NCI-H1694 (cell line): ENCODE measurements at places on chromosomes 6 and 20.

DNA sequence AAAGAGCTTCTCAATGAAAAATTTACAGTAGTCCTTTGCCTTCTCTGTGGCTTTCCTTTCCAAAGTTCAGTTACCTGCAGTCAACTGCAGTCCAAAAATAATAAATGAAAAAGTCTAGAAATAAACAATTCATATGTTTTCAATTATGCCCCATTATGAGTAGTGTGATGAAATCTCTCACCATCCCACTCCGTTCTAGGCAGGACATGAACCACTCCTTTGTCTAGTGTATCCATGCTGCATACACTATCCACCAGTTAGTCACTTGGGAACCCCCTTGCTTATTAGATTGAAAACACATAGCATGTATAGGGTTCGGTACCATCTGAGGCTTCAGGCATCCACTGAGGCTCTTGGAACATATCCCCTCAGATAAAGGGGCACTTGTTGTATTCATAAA is 80.6 kb upstream of the EYA4 start:
- DNase-seq = no peak

DNA sequence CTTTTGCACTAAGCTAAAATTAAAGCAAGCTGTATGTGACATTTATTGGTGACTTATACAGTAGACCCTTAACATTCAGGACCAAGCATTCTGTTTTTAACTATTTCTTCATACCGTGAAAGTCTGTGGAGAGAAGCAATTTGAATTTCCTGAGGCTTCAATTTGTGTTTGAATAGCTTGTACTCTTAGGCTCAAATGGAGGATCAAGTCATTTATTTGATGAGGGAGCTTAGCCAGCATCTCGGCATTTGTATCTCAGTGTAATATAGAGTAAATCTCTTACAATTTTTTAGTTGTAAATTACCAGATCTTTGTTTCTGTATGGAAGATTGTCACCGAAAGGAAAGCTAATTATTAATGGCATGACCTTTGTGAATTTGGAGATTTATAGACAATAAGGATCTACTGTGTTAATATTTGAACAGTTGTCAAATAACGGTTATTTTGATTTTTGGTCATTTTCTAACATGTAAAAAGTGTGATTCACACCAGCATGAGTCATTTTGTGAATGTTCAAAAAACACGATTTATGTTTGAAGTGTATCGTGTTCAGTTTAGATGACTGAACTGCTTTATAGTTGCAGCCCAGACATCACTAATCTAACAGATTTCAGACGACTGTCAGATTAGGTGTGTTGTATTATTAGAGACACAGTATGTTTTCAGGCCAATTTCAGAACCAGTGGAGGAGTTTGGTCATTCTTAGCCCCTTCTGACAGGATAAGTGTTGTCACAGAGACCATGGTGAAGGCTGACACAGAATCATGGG is 332.9 kb downstream of the CDKAL1 start:
- DNase-seq = no peak

- no peak for DNase-seq
Observed at GRCh38 chr20:51597389-51598231, 55.1 kb upstream of the NFATC2 start.

- DNase-seq = no peak
Observed at GRCh38 chr6:158039571-158040050, 57.9 kb downstream of the SYNJ2 start.

- DNase-seq = no peak
Observed at GRCh38 chr6:129747588-129748112, 37.7 kb upstream of the ARHGAP18 start.

GRCh38 chr6:137541534-137542063 is 47.4 kb upstream of the OLIG3 start:
- DNase-seq = no peak

GRCh38 chr6:7672066-7673062 is 53.5 kb upstream of the BMP6 start:
- no peak for DNase-seq

GRCh38 chr6:105097288-105097687 is 82.5 kb downstream of the POPDC3 start:
- no peak for DNase-seq

- peak; percentile 67 for DNase-seq
Observed at GRCh38 chr20:18587665-18588573, at the start of gene DTD1. DTD1 (plus strand) TSS chr20:18588054; CDS start chr20:18588073, 19 bp downstream.

GRCh38 chr20:44746367-44747165 is 901 bp downstream of the KCNK15 start:
- DNase-seq = peak; percentile 49

DNA sequence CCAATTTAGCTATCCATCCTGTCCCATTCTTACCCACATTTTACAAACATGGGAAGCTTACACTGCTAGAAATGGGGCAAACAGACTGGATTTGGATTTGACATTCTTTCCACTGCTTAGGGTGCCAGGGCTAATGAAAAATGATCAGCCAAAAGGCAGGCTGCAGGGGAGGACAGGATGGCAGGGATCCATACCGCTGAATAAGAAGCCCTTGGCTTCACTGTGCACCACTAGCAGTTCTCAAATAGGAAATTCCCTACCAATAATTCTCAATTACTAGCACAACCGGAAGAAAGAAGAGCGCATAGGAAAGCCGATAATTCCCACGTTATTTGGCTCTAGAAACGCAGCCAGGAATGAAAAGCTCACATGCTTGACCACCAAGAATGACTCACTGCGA is 73.1 kb downstream of the NDUFAF5 start:
- no peak for DNase-seq

DNA sequence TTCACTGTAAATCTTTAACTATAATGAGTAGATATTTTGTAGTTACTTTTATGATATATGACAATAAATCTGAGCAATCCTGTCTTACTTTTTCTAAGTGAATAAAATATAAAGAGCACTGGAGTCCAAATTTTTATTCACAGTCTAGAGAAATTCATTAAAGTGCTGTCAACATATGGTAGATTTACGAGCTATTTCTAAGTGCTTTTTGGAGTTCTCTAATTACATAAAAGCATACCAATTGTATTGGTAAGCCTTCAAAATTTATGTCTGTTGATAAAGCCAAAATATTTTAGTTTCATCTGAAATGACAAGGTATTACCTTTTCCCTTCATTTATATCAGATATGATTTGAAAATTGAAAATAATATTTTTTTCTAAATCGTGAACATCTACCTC is 75.4 kb downstream of the MAN1A1 start:
- no peak for DNase-seq

DNA sequence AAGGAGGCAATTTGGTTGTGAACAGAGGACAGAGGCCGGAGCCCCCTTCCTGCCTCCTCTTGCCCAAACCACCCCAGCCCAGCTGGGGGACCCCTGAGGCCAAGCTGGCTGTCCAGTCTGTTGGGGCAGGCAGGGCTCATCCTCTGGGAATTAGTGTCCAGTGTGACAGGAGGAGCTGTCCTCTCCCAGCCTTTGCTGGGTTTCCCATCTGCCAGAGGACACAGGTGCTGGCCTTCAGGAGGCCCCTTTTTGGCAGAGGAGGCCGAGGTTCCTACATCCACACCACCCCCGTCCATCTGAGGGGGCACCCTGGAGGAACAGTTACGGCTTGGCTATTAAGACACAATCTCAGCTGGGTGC is 44.7 kb upstream of the MDGA1 start:
- DNase-seq = no peak

DNA sequence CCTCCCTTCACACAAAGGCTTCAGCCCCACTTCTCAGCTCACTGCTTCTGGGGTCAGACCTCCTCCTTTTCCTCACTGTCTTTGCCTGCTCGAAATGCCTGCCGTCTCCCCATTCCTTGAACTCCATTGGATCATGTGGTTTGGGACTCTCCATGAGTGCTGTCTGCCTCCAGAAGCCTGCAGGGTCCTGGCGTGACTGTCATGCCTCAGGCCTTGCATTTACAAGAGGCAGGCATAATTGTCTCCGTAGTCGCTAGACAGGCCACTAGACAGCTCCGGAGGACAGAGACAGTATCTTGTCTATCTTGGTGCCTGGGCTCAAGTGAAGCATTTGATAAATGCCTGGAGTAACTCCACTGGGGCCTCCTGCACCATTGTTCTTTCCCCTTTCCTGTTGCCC is 15.3 kb downstream of the PNLDC1 start:
- DNase-seq = no peak

DNA sequence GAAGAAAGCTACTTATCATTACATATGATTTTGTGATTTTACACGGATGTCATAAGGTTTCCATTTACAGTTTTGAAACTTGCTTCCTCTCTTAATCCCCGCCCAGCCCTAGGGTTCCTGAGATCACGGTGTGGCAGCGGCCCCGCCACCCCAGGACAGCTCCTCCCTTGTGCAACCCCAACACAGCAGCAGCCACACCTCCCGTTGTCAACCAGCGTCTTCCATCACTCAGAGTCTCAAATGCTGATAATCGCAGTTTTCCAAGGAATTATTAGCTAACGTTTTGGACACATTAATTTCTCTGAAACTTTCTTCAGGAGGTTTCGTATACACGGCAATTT is 204.8 kb downstream of the THBS2 start:
- DNase-seq = no peak

DNA sequence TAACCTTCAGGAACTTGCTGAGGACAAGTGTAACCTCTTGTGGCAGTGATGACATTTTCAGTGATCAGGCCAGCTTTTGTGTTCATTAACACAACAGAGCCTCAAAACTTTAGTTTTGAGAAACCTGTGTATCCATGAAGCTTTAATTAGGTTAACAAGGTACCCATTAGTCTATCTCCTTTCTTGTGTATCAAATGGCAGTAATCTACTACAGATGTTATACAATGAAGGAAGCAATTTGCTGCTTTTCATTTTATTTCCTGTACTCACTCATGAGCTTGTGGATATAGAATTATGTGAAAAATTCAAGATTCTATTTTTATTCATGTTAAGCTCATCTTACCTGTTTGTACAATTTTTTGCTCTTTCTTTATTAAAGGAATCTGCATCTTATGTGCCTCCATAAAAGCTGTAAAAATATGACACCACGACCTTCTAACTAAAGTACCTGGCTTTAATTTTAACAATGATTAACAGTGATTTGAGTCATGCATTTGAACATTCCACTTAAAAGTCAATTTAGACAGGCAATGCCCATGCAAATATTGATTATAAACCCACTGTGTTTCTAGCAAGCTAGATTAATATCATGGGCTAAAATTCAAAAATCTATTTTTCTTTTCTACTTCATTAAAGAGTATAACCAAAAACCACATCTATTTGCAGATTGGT is 897.3 kb downstream of the KIF16B start:
- no peak for DNase-seq

- DNase-seq = no peak
Observed at GRCh38 chr20:9514072-9514460, 324 bp upstream of the LAMP5 start.

DNA sequence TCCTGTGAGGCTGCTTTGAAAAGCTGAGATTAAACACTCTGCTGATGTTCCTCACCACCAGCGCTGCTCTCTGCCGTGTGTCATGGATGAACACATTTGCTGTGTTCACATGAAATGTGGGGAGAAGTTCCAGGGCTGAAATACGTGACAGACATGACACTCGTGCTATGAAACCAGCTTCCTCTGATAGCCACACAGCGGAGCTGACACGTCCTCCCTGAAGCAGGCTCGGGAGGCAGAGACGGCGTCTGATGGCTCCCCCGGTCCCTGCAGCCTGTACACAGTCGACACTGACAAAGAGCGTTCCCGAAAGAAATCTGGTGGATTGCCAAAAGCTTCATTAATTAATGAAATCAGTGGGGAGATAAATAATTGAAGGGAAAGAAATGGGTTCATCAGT is 17.5 kb downstream of the AGPAT4 start:
- no peak for DNase-seq

DNA sequence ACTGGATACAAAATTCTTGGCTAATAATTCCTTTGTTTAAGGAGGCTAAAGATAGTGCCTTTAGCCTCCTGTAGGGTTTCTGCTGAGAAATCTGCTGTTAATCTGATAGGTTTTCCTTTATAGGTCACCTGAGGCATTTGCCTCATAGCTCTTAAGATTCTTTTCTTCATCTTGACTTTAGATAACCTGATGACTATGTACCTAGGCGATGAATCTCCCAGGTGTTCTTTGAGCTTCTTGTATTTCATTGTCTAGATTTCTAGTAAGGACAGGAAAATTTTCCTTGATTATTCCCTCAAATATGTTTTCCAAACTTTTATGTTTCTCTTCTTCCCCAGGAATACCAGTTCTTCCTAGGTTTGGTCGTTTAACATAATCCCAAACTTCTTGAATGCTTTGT is 479.4 kb upstream of the MAN1A1 start:
- no peak for DNase-seq

DNA sequence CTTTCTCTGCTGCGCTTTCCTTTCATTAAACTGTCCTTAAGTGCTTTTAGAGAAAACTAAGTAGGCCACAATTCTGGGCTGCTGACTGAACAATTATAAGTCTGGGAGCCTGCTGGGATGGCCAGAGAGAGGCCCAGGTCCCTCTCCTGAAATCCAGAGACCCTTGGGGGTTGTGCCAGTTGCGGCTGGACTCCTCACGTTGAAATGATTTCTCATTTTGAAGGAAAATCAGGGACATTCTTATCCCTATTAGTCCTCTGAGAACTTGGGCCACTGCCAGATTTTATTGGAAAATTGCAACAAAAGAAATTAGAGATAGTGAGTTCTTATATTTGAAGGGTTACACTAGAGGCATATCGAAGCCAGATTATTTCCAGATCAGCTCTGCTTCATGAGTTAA is 145.1 kb downstream of the CLIC5 start:
- no peak for DNase-seq

DNA sequence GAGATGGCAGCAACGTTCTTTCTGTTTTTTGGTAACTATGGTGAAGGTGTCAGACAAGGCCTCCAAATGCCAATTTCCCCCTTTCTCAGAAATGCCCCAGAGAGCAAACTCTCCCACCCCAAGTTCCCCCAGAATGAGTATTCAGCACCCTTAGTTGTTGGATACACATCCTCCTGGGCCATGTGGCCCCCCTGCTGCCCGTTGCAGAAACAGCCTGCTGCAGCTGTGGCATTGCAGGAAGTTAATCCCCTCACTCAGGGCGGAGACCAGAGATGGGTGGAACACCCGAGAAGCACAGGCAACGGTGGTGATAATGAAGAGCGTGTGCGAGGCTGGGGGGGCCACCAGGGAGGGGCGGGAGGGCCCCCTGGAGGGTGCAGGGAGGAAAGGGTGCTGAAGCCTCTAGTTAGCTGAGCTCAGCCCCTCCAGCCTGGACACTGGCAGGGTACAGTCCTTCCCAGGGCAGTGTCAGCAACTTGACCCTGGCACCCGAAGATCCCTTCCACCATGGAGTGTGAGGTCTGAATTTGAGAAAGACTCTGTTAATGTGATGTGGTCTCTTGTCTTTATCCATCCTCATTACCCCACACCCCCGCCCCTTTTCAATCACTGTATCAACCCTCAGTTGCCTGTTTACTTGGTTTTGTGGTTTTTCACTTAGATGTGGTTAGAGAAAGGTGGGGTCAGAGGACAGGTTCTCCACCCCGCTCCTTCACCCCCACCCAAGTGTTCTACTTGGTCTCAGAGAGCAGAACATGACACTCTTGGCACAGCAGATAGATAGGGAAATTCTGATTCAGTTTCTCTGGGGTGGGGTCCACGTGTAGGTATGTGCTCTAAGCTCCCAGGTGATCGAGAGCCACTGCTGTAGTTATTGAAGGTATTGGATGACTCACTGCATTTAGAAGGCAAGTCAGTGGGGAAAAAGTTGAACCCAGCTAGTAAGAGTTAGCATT is 208.8 kb upstream of the SUPT3H start:
- DNase-seq = no peak
